KG1 (cell line): ENCODE measurements at places on chromosomes 7 and 10.

DNA sequence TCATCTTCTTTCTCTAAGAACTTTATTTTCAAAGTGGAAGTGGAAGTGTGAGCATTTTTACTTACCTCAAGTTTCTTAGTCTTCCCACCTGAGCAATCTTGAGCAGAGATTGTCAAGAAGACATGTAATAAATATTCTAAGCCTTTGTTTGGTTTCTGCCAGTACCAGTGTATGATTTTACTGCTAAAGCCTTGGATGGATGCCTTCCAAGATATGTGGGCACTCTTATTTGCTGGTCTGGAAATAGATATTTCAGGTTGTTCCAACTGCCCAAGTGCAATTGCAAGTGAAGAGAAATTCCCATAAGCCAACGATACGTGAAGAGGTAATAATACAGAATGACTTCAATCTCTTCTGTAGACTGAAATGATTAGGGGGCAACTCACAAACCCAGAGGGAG lies 18.2 kb upstream of the TARP start:
- DNase-seq: no peak

- no peak for DNase-seq
Observed at GRCh38 chr10:110499796-110500514, 2.2 kb downstream of the DUSP5 start.

GRCh38 chr7:157793973-157794745 lies 457.4 kb downstream of the DNAJB6 start:
- no peak for DNase-seq

DNA sequence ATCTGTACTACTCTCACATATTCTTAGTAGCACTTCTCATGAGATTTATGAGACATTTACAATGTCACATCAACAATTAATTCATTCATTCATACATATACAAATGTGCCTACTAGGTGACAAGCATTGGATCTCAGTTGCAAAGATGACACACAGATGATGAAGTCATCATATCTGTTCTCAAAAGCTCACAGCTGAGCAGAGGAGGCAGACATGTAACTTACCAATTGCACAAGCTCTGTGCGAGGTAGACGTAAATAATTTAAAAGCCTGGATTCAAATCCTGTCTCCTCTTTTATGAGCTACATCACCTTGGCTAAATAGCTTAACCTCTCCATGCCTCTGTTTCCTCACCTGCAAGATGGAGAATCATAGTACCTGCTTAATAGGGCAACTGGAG lies 109.4 kb upstream of the FAM133B start:
- no peak for DNase-seq

DNA sequence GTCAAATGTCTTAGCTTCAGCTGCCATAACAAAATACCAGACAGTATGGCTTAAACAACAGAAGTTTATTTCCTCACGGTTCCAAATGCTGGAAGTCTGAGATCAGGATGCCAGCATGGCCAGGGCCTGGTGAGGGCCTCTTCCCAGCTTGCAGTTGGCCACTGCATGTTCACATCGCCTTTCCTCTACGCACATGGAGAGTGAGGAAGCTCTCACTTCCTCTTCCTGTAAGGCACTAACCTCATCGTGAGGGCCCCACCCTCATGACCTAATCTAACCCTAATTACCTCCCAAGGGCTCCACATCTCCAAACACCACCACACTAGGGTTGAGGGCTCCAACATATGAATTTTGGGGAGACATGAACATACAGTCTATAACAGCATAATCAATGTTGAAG lies 14.4 kb downstream of the ZNF33B start:
- no peak for DNase-seq

- no peak for DNase-seq
Observed at GRCh38 chr10:93799155-93799708, 41.5 kb downstream of the LGI1 start.

- no peak for DNase-seq
Observed at GRCh38 chr7:34048445-34048844, 143.1 kb downstream of the BMPER start.

- DNase-seq: no peak
Observed at GRCh38 chr7:41567031-41567730, 135.7 kb downstream of the INHBA start.
